ENCODE measurements at places on chromosomes 13 and 19. TPM values are rescaled to one million over a fixed set of nuclear protein-coding genes. Genes with fewer than 3 reads are reported as not detected.

The DNM2 gene
- 59.1 TPM for total RNA-seq

The BRD4 gene
- 20.2 TPM for total RNA-seq

The KLK6 gene
- total RNA-seq: 1.1 TPM

The ZNF383 gene
- total RNA-seq: 6.5 TPM

The CLEC11A gene
- 11.6 TPM for total RNA-seq

The CATSPERD gene
- not detected for total RNA-seq

The ZNF610 gene
- total RNA-seq: not detected

The MCEMP1 gene
- total RNA-seq: not detected

The RNF225 gene
- total RNA-seq: not detected

The HSD17B14 gene
- total RNA-seq: 14.8 TPM

The DOHH gene
- 8.5 TPM for total RNA-seq

The CYP2A6 gene
- not detected for total RNA-seq
